ENCODE measurements at places on chromosomes 7 and 10. TPM values are rescaled to one million over a fixed set of nuclear protein-coding genes. Genes with fewer than 3 reads are reported as not detected.

DNA sequence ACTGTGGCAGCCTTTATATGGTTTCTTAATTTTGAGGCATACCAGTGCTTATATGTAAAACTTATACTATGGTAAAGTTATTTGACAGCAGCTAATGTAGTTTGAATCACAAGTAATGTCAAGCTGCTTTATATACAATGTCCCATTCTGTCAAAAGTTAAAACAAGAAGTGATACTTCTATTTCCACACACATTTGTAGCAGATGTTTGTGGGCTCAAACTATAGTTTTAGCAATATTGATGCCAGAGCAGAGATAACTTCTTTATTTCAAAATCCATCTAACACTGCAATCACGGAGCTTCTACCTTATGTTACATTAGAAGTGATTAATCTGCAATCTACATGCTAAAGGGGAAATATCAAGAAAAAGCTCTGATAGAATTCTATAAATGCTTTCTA is 149.6 kb downstream of the ADK start:
- no peak for DNase-seq

DNA sequence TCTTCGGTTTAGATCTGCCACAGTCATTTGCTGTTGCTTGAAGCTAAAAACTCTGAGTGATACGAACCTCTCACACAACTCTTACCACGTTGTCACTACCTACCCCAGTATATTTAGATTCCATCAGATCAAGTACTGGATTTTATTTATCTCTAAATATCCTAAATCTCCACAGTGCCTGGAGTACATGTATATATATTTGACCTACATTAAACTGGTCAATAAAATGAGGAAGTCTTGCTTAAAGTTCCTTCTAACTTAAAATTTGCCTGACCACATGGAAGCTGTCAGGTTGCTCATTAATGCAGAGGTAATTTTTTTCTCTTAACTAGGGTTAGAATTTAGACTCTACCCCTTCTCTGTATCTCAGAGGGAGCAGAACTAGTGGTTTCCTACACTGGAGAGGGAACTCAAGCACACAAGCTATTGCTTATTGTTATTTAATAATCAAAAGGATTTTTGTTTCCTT is 3.1 kb upstream of the MACC1 start:
- no peak for DNase-seq

COL17A1 gene
- total RNA-seq, result not detected

- DNase-seq, result no peak
These were observed 409.1 kb upstream of the ETV1 start for GRCh38 chr7:14398526-14398925.

Data from activated naive CD8-positive, alpha-beta T cell treated with anti-CD3 and anti-CD28 coated beads for 36 hours (primary cell).